Activated CD8-positive, alpha-beta memory T cell treated with anti-CD3 and anti-CD28 coated beads for 1 hour (primary cell): ENCODE measurements at places on chromosomes 7 and 10.

GRCh38 chr10:78802866-78803265, 265.9 kb upstream of the ZMIZ1 start:
- DNase-seq = no peak

- DNase-seq = no peak
Observed at GRCh38 chr10:111137587-111137986, 60.8 kb downstream of the ADRA2A start.

- DNase-seq = no peak
Observed at GRCh38 chr10:114396464-114396863, 7.8 kb downstream of the AFAP1L2 start.

GRCh38 chr7:94348142-94348541, 46.6 kb upstream of the COL1A2 start:
- no peak for DNase-seq

- no peak for DNase-seq
Observed at GRCh38 chr7:90772410-90772809, 176.3 kb downstream of the CDK14 start.

DNA sequence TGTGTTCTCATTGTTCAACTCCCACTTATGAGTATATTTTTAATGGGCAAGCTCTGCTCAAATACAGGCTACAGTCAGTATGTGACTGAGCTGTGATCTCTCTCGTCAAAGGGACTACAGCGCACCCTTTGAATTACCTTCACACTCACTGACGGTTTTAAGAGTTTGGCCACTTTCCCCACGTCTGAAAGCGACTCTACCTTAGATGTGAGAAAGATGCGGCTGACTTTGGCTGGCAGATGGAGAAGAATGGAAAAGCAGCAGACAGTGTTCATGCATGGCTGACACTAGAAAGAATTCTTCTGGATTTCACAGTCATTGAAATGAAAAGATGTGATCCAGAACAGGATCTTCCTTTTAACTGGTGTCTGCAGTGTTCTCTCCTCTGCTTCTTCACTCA, 2.0 kb upstream of the ATRNL1 start:
- DNase-seq = no peak

GRCh38 chr7:40753455-40753854, 618.6 kb downstream of the SUGCT start:
- no peak for DNase-seq

DNA sequence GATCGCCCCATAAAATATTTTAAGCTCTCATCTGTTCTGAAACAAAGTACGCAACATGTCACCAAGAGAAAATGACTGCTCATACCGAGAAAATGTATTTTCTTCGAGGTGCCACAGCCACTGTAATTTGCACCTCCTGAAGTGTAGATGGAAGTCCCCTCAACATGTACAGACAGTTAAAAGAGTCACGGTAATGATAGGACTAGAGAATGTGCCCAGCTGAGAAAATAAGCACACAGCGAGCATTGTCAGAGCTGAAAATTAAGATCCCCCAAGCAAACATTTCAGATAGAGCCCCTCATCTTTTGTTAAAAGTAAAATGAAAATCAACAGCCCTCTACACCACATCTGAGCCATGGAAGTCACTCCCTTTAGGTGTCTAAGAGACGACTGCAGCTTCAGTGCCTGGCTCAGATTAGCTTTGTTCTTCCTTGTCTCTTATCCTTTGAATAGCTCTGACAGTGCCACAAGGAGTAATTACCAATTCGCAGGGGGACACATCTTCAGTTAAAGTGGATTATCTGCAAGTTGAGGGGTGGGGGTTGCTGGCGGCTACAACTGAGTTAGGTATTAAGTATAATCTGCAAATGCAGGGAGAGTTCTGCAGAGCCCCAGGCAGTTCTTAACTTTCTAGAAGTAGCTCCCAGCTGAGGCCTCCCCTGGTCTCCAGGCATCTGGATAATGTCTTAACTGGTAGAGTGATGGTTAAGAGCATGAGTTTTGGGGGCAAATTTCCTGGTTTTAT, 222.7 kb upstream of the C7orf33 start:
- DNase-seq = no peak

- no peak for DNase-seq
Observed at GRCh38 chr10:1483246-1483645, 254.1 kb downstream of the ADARB2 start.

- no peak for DNase-seq
Observed at GRCh38 chr10:51564896-51565510, 134.4 kb downstream of the CSTF2T start.

DNA sequence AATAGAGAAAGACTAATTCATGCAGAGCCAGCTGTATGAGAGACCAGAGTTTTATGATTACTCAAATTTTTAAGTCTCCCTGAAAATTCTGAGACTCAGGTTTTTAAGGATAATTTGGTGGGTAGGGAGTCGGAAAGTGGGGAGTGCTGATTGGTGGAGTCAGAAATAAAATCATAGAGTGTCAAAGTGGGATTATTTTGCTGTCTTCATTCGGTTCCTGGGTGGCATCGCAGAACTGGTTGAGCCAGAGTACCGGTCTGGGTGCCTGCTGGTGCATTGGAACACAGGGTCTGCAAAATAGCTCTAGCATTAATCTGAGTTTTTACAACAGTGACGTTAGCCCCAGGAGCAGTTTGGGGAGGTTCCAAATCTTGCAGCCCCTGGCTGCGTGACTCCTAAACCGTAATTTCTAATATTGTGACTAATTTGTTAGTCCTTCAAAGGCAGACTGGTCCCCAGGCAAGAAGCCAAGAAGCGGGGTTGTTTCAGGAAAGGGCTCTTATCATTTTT, 32.4 kb downstream of the GPRIN2 start:
- no peak for DNase-seq

GRCh38 chr10:10725196-10725595, 292.5 kb upstream of the CELF2 start:
- no peak for DNase-seq

- DNase-seq = no peak
Observed at GRCh38 chr7:148726385-148726784, 27.7 kb downstream of the CUL1 start.

DNA sequence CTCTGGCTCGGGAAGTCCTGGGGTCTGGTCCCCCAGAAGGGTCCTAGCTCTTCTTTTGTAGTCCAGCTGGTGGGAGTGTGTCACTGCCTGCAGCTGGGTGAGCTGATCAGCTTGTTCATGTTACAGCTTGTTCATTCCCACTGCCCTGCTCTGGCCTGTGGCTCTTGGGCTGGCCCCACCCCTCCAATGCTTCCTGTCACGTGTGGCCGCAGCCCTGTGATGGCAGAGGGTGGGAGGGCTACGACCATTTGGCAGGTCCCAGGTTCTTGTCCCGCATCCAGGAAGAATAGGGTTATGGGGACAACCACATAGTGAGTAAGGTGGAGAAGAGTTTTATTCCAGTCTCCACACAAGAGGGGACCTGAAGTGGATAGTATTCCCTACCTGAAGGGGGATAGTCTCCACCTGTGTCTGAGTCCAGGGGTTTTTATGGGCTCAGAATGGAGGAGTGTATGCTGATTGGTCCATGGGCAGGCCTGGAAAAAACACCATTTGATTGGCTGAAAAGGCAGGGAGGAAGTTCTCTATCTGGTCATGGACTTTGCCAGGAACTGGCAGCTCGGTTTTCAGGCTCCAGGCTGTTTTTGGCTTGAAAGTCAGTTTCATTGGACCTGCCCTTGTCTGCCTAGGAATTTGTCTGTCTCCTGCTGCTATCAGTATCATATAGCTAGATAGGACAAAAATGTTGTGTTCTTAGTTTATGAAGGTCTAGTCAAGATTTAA, 13.1 kb downstream of the SDHAF3 start:
- DNase-seq = no peak

DNA sequence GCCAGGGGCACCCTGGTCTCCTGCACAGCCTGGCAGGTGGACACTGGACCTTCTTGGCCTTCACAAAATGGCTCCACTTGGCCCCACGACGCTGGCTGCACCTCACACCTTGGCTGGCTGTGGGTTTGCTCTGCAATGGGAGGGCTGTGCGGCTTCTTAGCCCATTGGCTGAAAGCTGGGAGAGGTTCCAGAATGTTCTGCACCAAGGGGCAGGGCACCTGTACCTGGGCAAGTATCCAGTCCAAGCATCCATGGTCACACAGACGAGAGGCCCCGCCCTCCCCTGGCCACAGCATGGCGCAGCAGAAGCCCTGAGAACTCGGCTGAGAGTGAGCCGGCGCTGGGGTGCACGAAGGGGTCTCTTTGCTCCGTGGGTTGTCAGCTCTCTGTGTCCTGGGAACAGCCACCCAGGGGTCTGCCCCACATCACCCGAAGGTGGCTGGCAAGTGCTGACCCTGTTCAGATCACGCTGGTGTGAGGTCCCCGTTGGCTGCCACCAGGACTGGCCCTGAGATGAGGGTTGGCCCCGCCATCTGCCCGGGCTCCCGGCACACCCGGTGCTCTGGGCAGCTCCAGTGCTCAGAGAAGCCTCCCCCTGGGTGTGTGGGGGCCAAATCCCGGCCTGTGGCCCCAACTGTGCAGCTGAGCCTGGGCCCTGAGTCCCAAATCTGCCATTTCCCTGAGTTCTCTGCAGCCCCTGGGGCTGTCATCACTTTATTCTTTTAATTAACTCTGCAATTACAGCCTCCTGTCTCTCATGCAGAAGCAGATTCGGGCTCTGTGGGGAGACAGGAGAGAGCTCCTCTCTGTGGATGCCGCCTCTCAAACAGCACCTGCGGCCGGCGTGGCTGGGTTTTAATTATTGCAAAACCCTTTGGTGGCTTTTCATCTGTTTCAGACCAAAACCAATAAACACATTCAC, 19.4 kb upstream of the ADGRA1 start:
- no peak for DNase-seq

GRCh38 chr7:29490094-29490607, 73.5 kb upstream of the PRR15 start:
- DNase-seq = no peak

- no peak for DNase-seq
Observed at GRCh38 chr10:43053825-43054224, 23.0 kb upstream of the RET start.

- DNase-seq = no peak
Observed at GRCh38 chr7:99790407-99790806, 6.4 kb upstream of the CYP3A4 start.

GRCh38 chr10:53846809-53847208, 954.2 kb downstream of the PCDH15 start:
- DNase-seq = no peak

- no peak for DNase-seq
Observed at GRCh38 chr10:124916098-124916584, 25.8 kb upstream of the ZRANB1 start.

DNA sequence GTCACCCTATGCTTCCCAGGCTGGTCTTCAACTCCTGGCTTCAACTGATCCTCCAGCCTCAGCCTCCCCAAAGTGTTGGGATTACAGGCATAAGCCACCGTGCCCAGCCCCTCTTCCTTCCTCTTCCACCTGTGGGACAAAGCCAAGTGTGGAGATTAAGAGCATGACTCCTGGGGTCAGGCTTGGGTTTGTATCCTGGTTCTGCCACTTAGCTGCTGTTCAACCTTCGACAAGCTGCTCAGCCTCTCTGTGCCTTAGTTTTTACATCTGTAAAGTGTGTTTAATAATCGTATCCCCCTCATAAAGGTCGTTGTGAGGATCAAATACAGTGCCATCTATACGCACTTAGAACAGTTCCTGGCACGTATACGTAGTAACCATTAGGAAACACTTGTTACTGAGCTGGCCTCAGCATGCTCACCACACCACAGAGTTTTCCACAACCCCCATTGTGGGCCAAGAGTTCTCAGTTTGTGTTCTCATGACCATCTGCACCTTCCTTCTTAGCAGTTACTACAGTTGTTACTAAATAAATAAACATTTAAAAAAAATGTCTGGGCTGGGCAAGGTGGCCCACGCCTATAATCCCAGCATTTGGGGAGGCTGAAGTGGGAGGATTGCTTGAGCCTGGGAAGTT, 140.5 kb upstream of the BTBD16 start:
- DNase-seq = no peak

- no peak for DNase-seq
Observed at GRCh38 chr7:2663121-2663886, 24.7 kb upstream of the AMZ1 start.

DNA sequence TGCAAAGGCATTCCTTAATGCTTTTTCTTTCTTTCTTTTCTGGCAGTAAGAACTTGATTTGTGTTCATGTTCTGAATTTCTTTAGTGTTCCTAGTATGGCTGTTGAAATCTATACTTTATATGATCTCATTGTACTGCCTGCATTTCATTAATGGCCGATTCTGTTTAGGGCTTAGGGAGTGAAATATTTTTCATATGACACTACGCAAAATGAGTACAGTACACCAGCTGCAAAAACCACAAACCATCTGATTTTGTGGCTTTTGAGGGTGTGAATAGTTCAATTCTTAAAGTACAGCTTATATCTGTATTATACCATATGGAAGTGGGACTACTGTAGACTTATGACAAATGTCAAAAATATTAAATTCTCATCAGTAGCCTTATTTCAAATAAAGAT, 69.1 kb upstream of the FOXP2 start:
- no peak for DNase-seq

DNA sequence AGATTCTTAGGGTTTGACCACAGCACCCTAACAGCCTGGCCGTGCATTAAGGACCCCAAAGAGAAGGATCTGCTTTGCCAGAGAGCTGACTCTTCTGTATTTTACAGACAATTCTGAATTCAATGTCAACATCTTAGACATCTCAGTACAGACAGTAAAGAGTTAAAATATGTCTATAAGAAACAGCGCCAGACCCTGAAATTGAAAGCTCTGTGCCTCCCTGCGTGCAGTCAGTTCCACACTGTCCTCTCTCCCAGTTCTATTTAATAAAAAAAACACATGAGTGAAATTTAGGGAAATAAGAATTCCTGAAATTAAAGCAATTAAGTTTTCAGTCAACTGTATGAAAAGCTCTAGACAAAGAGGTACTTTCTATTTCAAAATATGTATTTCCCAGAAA, 45.1 kb downstream of the MET start:
- no peak for DNase-seq

- DNase-seq = no peak
Observed at GRCh38 chr7:30020535-30020934, 6.0 kb downstream of the FKBP14 start.

- no peak for DNase-seq
Observed at GRCh38 chr10:72041491-72041890, 46.9 kb downstream of the SPOCK2 start.

DNA sequence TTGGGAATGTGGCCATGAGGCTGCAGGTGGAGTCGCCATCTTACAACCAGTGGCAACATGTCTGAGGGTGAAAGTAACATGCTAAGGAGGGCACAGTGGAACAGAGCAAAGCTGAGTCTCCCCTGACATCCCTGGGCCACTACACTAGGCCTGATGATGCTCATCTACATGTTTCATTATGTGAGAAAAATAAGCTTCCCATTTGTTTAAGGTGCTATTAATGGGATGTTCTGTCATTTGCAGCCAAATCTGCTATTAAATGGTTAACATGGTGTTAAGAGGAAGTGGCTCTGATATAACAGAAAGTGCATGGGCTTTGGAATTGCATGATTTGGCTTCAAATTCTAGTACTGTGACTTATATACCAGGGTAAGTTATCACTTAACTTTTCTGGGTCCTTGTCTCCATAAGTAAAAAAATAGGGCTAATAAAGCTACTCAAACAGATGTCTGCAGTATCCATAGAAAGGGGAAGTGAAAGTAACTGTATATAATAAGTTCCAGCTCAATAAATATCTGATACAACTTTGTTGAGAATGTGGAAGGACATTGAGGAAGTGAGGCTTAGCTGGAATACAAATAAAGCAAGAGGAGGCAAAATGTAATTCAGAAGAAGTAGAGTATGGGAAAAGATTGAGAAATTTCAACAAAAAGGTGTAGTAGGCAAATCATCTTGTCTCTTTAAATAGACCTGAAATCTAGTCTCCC, 158.9 kb downstream of the RTKN2 start:
- DNase-seq = no peak

- no peak for DNase-seq
Observed at GRCh38 chr10:101875068-101875688, 31.6 kb upstream of the KCNIP2 start.

GRCh38 chr10:77301305-77301730, 336.3 kb downstream of the KCNMA1 start:
- no peak for DNase-seq
